BJ (cell line): ENCODE measurements at places on chromosomes 11 and 22.
A peak's percentile ranks its signal among the peaks of the same experiment; 100 is the strongest.

GRCh38 chr11:19614370-19614940 lies 98.2 kb upstream of the NAV2 start:
- no peak for DNase-seq

- no peak for DNase-seq
Observed at GRCh38 chr11:66328302-66329144, 7.7 kb downstream of the RIN1 start.

GRCh38 chr11:124762624-124763155 lies 600 bp upstream of the ESAM start:
- no peak for DNase-seq

GRCh38 chr11:129313541-129314297 lies 61.9 kb upstream of the BARX2 start:
- no peak for DNase-seq

DNA sequence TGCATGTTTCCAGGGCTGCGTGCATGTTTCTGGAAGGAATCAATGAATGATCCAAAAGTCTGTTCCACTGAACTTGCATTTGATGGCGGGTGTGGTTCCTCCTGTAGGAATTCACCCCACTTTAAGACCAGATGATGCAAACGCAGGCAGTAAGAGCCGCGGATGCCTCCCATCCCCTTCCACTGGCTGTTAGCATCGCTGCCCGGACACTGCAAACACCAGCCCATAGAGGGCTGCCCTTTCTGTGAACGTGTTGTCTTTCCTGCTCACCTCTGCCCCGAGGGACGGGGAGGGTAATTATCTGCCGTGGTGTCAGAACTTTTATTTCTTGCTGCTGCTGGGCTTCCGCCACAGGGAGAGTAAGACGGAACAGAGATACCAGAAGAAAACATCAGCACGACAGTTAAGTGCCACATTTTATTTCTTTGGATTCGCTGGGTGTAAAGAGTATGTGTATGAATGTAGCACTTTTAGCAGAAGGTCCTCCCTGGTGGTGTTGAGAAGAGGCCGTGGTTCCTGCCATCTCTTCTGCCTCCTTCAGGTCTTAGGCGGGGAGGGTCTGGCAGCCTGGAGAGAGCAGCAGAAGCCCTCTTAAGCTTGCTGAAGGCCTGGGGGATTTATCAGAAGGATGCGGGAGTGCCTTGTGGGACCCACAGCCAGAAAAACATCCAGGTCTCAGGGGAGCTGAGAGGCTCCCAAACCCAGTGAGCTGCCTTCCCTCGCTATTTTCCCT lies 53.2 kb upstream of the NECTIN1 start:
- DNase-seq: no peak

- no peak for DNase-seq
Observed at GRCh38 chr11:133982876-133983275, 26.1 kb upstream of the IGSF9B start.

DNA sequence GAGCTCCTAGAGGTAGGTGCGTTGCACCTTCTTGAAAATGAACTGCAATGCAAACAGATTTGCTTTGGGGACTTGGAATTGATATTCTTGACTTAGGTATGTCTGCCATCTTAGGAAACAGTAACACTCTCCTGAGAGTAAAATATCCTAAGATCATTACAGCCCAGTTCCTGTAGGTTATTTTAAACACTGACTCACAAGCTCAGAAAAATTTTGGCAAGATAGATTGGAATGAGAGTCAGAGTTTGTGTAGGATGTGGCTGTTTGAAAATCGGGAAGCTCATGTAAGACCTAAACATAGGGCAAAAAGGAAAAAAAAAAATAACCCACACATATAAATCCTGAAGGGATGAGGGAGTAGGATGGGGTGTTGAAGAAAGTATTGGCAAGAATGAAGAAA lies 377.0 kb upstream of the LRRC4C start:
- DNase-seq: no peak

DNA sequence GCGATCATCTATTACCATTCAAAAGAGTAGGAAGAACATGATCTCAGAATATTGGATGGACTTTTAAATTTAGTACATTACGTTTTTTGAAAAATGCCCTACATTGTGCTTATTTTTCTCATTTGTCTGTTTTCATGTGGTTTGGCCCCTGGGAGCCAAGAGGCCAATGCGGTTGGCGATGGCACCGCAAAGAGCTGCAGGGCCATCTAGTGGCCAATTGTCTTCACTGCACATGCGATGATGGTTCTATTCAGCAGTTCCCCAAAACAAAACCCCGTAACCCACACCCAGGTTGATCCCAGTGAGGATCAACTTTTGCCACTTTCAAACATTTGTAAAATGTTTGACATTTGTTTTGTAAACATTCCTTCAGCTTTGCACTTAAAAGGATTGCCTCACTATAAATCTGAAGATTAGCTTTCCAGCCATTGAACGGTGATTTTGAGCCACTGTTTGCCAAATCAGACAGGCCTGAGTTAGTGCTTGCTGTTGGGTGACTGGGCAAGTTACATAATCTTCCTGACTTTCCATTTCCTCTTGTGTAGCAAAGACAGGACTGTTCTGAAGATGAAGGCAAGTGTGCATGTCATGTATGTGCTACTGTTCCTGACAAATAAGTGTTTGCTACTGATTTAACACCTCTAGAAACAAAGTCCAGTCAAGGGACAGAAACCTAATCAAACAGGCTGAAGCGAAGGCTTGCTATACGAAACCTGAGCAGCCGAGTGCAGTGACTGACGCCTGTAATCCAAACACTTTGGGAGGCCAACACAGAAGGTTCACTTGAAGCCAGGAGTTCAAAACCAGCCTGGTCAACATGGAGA lies 29.2 kb upstream of the XBP1 start:
- DNase-seq: no peak

GRCh38 chr11:132888226-132888625 lies 644.1 kb downstream of the OPCML start:
- peak; percentile 26 for DNase-seq
